NB4 (cell line): ENCODE measurements at places on chromosomes 5 and 9.

- DNase-seq = no peak
Measured at GRCh38 chr5:124675931-124676846, 70.2 kb downstream of the ZNF608 start.

- no peak for DNase-seq
Measured at GRCh38 chr5:16596581-16596940, 20.2 kb downstream of the RETREG1 start.

DNA sequence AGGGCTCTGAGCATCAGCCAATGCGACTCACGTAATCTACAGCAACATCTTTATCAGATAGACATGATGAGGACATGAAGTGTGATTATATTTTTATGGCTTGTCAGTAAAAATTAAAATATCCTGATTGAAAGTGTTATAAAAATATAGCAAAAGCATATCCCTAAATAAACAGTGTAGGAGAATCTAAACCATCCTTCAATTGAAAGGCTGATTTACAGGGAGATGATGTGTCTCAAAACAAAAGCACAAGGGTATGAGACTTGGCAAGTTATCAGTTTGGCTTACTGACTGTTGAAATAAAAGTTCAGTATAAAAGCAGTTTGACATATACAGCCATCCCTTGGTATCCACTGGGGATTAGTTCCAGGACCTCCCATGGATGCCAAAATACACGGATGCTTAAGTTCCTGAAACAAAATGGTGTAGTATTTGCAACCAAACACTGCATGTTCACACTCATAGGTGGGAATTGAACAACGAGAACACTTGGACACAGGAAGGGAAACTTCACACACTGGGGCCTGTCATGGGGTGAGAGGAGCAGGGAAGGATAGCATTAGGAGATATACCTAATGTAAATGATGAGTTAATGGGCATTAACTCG is 149.9 kb upstream of the MAP1B start:
- no peak for DNase-seq

- DNase-seq = no peak
Measured at GRCh38 chr9:136151214-136151804, 32.6 kb upstream of the TMEM250 start.

GRCh38 chr5:44900273-44900954 is 91.7 kb downstream of the MRPS30 start:
- DNase-seq = no peak

GRCh38 chr9:81031422-81032029 is 657.8 kb downstream of the TLE1 start:
- DNase-seq = no peak

DNA sequence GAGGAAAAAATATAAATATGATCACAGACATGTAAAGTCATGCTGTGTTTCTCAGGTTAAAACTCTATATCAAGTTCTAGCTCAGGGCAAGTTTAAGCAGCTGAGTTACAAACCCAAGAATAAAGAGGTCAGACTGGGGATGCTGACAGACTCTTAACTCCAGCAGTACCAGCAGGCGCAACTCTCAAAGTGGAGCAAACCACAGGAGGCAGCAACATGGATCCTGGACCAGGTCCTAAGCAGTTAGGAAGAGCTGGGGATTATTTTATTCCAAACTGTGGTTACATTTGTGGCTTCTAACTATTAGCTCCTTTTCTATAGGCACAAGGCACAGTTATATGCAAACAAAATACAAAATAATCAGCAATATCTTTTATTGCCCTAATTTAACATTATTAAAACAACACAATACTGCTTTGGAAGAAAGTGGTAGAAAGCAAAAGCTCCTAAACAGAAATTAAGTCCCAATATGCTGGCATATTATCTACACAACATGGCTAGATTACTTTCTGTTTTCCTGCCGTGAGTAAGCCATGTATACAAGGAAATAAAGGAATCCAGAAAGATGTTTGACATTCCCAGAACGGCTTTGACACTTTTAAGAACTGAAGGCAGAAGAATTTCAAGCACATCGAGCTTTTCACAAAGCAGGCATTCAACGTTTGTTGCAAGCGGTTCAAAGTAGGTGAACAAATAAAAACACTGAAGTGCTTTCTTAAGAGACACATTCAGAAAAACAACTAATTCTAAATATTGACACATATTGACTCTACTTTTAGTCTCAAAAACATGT is 378.8 kb upstream of the ZNF608 start:
- no peak for DNase-seq

- peak; percentile 53 for DNase-seq
Measured at GRCh38 chr5:103120607-103121200, 603 bp downstream of the PPIP5K2 start.

GRCh38 chr5:154829589-154830218 is 20.7 kb downstream of the FAXDC2 start:
- no peak for DNase-seq

DNA sequence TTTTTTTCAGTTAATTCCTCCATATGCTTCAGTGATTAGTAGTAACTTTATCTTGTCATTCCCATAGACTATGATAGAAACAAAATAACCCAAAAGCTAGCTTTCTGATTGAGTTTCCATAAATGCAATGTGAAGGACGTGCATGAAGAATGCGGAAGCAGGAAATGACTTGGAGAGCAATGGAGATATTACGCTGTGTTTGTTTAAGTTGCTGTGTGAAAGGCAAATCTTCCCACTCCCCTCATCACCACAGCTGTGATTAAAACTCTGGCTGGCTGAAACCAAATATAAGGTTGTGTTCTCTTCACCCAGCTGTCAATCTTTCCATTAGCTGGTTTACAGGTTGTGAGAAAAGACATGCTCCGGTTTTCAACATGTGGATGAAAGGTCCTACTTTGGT is 83.9 kb downstream of the NR2F1-AS1 start:
- no peak for DNase-seq

DNA sequence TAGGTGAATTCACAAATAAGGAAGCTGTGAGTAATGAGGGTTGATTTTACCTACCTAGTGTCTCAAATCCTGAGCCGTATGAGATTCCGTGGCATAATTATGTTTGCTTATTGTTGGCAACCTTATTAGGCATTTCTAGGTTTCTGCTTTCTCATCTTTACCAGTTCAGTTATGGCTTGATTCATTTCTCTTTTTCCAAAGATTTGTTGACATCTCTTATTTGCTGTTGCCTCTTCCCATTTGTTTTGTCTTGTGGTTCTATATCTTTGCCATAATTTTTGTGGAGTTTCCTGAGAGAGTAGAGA is 470 bp downstream of the IL31RA start:
- no peak for DNase-seq

DNA sequence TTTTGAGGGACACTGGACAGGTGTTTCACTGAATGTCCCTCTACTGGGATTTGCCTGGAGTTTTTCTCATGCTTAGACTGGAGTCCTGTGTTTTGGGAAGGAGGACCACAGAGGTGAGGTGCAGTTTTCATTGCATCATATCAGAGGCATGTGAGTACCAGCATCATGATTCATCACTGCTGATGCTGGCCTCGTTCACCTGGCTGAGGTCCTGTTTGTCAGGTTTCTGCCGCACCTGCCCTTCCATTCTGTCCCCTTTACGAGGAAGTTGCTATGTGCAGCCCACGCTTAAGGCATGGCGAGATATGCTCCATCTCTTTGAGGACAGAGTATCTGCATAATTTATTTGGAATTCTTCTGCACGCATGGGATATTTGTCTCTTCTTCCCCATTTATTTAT is 162.1 kb downstream of the TENT4A start:
- DNase-seq = no peak

DNA sequence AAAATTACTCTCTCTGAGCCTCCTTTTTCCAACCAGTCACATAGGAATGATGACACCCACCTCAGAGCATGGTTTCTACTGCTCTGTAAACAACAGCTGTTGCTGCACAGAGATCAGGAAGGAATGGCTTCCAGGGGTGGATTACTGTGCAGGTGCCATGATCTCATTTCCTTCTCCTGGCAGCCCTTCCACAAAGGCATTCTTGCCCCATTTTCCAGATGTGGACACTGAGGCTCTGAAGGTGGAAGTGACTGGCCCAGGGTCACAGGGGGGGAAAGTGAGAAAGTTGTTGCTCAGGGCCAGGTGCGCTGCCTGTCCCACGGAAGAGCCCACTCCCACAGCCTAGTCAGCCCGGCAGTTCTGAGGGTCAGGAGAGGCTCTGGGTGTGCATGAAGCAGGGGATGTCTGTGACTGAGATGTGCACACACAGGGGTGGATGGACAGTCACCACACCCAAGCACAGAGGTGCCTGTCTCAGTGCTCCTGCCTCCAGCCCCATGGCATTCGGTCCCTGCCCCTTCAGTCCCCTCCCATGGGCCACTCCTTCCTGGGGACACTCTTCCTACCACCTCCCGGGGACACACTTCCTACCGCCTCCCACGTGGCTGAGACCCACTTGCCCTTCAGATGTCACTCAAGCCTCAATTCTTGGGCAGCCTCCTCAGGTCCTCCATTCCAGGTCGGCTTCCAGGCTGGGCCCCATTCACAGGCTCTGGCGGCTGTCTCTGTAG is 17.0 kb downstream of the FGFR4 start:
- no peak for DNase-seq

DNA sequence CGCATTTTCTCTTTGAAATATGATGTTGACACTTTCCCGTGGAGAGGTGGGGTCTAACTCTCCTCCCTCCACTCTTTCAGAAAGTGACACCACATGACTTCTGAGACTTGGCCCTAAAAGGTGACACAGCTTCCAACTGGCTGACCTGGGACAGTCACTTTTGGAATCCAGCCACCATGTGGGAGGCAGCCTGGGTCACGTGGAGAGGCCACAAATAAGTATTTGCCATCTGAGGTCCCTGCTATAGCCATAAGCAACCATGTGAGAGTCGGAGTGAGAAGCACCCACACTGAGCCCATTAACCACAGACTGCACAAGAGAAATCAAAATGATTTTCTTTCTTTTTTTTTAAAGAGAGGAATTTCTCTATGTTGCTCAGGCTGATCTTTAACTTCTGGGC is 4.1 kb upstream of the PHYKPL start:
- DNase-seq = no peak

- peak; percentile 5 for DNase-seq
Measured at GRCh38 chr9:87080512-87081264, 133.4 kb upstream of the GAS1 start.

- no peak for DNase-seq
Measured at GRCh38 chr5:14228219-14228618, 85.1 kb downstream of the TRIO start.

- DNase-seq = no peak
Measured at GRCh38 chr5:14268738-14269137, 125.6 kb downstream of the TRIO start.

DNA sequence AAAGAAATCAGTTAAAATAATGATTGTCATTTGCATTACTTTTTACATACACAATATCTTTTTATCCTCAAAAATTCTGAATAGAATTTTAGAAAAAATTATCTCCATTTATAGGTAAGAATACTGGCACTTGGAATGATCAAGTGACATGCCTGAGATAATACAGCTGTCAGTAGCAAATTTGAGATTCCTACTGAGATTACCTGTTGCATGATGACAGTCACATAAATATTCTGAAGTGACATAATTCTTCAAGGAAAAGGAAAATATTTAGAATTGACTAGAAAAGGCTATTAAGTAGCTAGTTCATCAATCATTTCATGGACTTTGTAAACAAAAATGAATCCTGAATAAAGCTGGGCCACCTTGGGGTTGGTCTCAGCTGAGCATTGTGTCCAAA is 15.2 kb upstream of the ENC1 start:
- no peak for DNase-seq

GRCh38 chr5:139856714-139857113 is 61.1 kb downstream of the PSD2 start:
- no peak for DNase-seq

DNA sequence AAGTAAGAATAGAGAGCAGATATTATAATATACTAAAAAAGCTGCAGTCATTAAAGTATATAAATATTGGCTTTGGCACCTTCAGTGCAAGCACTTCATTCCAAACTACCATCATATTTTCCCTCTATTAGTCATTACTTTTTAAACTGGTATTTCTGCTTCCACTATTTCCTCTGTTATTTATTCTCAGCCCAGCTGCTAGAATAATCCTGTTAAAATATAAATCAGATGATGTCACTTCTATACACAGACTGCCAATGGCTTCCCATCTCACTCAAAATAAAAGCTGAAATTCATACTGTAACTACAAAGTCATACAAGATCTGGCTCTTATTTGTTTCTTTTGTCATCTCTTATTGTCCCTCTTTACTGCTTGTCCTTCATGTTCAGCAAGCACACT is 432.9 kb downstream of the TLE4 start:
- no peak for DNase-seq

GRCh38 chr5:116681334-116682013 is 106.9 kb upstream of the SEMA6A start:
- no peak for DNase-seq

GRCh38 chr5:15887093-15887492 is 292.5 kb downstream of the MARCHF11 start:
- no peak for DNase-seq

GRCh38 chr9:106286249-106286648 is 576.7 kb upstream of the ZNF462 start:
- peak; percentile 17 for DNase-seq

DNA sequence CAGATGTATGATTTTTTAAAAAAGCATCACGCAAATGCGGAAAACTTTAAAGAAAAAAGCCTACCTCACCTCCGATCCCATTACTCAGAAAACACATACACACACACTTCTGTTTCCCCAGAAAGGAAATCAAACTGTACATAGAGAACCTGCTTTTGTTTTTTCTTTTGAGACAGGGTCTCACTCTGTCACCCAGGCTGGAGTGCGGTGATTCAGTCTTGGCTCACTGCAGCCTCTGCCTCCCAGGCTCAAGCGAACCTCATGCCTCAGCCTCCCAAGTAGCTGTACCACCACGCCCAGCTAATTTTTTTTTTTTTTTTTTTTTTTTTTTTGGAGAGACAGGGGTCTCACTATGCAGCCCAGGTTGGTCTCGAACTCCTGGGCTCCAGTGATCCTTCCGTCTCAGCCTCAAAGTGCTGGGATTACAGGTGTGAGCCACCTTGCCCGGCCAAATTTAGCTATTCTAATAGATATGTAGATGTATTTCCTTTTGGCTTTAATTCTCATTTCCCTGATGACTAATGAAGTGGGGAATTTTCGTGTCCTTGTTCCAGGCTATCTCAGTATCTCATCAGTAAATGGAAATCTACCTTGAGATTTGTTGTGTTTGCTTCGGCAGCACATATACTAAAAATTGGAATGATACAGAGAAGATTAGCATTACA is 25.7 kb upstream of the EEIG1 start:
- no peak for DNase-seq

- DNase-seq = no peak
Measured at GRCh38 chr9:126062158-126062886, 264.3 kb upstream of the MVB12B start.

- DNase-seq = peak; percentile 81
Measured at GRCh38 chr5:10489810-10490426, 48.2 kb downstream of the ROPN1L start.

GRCh38 chr9:123322273-123323195 is 33.5 kb upstream of the CRB2 start:
- peak; percentile 78 for DNase-seq
